SK-MEL-5 (cell line): ENCODE measurements at places on chromosomes 12 and 14. TPM values are rescaled to one million over a fixed set of nuclear protein-coding genes. Genes with fewer than 3 reads are reported as not detected.

DNA sequence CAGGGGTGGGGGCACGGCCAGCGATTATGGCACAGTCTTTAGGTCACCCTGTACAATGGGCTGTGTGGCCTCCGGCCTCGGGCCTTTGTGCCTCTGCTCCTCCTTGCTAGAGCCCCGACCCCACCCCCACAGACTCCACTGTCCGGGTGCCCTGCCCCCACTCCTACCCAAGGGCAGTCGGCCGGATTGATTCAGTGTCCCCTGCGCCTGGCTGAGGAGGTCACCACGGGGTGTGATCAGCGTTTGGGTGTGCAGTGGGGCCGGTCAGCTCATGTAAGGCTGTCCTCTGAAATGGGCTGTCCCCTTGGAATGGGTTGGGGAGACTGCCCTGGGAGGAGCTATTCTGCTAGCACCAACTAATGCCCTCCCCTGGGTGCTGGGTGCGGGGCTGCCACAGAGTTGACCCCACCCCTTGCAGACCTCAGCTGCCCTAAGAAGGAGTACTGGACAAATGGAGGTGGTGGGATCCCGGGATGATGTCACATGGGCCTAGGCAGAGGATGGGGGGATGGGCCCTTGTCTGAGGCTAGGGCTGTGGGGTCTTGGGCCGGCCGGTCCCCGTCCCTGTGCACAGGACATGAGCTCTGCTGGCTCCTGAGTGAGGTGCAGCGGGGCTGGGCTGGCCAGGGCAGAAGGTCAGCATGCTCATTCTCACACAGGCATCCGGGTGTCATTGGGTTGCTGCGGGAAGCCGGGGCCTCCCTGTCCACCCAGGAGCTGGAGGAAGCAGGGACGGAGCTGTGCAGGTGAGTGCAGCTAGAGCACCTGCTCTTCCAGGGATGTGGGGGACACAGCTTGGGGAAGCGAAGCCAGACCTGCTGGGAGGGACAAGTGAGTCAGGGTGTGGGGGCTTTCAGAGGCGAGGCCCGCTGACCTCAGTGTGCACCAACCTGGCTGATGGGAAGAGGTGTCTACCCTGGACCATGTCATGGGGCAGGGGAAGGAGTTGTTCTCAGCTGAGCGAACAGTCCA lies 23.4 kb downstream of the ASPG start:
- DNase-seq: no peak

DNA sequence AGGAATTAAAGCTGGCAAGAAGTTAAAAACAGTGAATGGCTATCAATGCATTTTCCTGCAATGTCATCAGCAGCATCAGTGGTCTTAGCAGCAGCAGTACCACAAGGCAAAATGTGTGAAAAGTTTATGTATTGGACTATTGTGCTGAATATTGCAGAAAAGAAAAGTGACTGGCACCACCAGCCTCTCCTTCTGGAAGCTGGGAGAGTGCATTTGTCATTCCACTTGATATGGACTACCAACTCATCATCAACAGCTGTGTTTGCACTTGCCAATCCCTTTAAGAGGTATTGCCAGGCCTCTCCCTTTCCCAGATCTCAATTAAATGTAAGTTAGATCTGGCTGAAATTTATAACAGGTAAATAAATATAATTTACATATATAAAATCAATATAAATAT lies 151.0 kb upstream of the GZMB start:
- no peak for DNase-seq

DNA sequence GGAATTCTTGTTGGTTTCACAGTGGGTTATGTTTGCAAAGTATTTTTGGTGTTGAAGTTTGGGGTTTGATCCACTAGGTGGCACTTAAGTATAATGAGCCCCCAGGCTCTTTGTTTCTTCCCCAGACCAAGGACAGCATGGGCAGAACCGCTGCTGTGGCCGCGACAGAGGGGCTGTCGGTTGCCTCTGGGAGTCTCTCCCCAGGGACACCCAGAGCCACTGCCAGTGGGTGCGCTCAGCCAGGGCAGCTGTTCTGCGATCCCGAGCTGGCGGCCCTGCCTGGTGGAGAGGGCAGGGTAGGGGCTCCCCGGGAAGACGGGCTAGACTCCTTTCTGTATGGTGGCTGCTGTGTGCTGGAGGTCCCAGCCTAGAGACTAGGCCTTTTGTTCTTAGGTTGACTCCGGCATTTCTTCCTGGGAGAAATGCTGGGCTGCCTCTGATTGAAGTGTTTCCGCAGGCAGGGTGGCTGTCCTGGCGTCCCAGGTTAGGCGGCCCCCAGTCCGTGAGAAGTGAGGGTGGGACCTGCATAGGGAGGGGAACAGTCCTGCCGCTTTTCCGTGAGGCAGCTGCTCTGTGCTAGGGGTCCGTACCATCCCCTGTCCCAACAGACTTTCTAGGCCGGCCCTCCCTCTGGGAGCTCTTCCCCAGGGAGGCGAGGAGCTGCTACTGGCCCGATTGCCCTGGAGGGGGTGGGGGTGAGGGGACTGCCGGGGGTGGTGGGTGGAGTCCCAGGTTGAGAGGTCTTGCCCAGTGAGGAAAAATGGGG lies 253.1 kb upstream of the PELI2 start:
- peak; percentile 47 for DNase-seq

GRCh38 chr12:105330283-105330930 lies at the start of gene C12orf75:
C12orf75 (plus strand) TSS chr12:105330691; CDS start chr12:105330892, 201 bp downstream.
- peak; percentile 47 for DNase-seq

- no peak for DNase-seq
Observed at GRCh38 chr12:70927356-70927755, 6.8 kb upstream of the PTPRR start.

GRCh38 chr12:26122681-26123481 lies 2.0 kb downstream of the BHLHE41 start:
- peak; percentile 16 for DNase-seq

SERPINA3 gene
- total RNA-seq: 195 and 196 TPM in 2 replicates

- peak; percentile 82 for DNase-seq
Observed at GRCh38 chr12:6869049-6870021, 2.0 kb downstream of the TPI1 start.

DEPDC4 gene
- total RNA-seq: 1.1 and 2.5 TPM in 2 replicates

DNA sequence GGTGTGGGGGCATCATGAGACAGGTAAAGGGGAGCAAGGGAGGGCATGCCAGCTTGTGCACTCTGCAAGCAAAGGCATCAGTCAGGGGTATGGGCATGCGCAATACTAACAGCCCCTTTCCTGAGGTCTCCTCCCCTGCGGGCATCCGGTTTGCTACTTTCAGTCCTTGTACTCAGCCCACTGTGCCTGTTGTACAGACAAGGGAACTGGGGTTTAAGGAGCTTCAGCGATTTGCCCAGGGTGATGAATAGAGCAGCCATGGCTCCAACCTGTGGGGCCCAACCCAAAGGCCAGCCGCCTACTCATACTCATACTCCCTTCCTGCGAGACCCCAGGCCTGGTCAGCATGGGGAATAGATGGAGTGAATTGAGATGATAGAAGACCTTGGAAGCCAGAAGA lies 66.7 kb downstream of the GALNT16 start:
- no peak for DNase-seq

DNA sequence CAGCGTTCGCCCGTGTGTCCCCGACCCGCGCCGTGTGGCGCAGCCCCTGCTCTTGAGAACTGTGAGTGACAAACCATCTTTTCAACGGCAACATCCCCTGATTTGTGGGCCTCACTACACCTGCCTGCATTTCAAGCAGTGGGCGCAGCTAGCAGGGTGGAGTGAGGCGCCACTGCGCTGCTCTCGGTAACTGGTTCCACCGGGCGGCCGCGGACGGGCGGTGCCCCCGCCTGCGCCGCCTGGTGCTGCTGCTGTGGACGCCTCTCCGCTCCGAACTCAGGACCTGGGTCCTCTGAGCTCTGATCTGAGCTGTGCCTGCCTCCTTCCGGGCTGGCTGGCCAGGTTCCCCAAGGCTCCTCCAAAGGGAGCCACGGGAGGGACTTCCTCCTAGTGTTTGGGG lies 5.9 kb upstream of the DEGS2 start:
- no peak for DNase-seq

GRCh38 chr12:104566244-104566993 lies 109.7 kb downstream of the CHST11 start:
- DNase-seq: no peak

- no peak for DNase-seq
Observed at GRCh38 chr12:123200414-123200813, 32.5 kb downstream of the MPHOSPH9 start.
